ENCODE measurements at places on chromosomes 2 and 18.

- no peak for DNase-seq
These were observed 1941.9 kb upstream of the PIK3C3 start for GRCh38 chr18:40013001-40013609.

GRCh38 chr2:224517963-224518362 is 67.2 kb downstream of the CUL3 start:
- no peak for DNase-seq

GRCh38 chr2:29583104-29583503 is 338.3 kb downstream of the ALK start:
- DNase-seq: no peak

DNA sequence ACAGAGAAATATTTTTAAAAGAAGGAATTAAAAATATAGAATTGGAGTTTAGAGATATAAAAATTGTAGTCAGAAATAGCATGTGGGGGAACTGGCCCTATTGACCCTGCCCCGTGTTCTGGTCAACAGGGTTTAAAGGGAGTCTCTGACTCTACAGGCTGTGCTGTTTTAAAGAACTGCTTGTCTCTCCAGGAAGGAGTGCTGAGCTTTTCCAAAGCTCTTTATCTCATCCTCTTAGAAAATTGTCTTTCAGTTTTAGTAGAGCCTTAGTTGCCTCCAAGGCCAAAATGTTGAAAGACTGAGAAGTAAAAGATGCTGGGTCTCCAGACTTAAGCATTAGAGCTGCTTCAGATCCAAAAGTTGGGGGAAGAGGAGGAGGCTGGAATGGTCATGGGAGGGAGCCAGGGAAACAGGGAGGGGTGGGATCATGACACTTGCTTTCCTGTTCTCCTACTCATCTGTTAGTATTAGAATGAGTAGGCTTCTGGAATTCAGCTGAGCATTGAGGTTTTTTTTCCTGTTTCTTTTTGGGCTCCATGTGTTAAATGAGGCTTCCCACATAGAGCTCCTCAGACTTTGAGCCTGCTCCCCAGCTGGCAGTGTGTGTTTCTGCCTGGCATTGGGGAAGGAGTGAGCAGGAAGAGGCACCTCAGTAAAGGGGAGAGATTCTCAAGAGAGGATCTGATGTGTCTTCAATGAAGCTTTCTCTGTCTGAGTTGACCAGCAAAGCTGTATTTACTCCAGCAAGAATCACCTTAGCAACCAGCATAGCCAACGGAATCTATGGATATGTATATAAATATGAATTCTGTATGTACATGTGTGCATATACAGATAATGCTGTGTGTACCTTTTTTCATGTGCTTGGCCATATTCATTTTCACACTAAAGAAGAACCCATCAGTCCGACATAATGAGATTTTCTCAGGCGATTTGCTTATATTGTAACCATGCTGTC is 186.8 kb upstream of the FBXO11 start:
- no peak for DNase-seq

DNA sequence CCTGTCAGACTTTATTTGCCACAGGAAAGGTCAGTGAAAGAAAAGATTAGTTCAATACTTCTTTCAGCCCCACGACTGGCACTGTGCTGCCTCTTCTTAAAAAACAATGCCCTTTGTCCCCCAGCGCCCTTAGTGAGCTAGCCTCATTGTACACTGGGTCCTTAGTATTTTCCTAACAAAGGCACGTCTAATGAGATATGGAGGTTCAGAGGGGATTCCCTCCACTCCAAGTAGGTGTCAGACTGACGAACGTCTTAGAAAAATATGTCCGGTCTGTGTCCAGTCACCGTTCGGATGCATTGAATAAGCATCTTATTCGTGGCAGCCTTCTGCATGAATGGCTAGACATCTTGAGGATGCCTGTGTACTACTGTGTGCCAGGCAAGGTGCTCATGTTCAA is 1.1 kb downstream of the FECH start:
- no peak for DNase-seq

DNA sequence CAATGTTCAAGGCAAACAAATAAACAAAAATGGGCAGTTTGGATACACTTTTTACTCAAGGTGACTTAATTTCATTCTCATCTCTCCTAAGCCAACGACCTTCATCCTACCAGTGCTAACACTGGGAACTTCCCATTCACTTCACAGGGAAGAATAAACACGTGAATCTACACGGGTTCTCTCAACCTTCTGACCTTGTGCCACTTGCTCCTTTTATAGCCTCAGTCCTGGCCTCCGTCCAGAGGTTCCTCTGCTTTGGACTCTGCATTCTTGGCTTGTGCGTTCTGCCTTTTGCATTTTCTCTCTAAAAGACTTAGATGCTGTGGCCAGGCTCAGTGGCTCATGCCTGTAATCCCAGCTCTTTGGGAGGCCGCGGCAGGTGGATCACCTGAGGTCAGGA is 13.8 kb downstream of the ZNF2 start:
- DNase-seq: no peak

GRCh38 chr2:18396329-18397010 is 164.0 kb downstream of the RDH14 start:
- no peak for DNase-seq

DNA sequence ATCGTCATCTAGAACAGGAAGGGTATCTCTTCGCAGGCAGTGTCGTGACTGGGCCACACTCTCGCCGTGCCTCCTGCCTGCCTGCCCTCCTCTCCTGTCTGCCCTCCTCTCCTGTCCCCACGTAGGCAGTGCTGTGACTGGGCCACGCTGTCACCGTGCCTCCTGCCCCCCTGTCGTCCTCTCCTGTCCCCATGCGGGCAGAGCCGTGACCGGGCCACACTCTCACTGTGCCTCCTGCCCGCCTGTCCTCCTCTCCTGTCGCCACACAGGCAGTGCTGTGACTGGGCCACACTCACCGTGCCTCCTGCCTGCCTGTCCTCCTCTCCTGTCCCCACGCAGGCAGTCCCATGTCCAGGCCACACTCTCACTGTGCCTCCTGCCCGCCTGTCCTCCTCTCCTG is 51.4 kb downstream of the ZNF236 start:
- no peak for DNase-seq

- no peak for DNase-seq
These were observed 72.1 kb downstream of the STPG4 start for GRCh38 chr2:47083005-47083404.

GRCh38 chr2:39728941-39729351 is 50.1 kb downstream of the THUMPD2 start:
- DNase-seq: no peak

- DNase-seq: no peak
These were observed 271.7 kb downstream of the TWIST2 start for GRCh38 chr2:239119346-239120126.

DNA sequence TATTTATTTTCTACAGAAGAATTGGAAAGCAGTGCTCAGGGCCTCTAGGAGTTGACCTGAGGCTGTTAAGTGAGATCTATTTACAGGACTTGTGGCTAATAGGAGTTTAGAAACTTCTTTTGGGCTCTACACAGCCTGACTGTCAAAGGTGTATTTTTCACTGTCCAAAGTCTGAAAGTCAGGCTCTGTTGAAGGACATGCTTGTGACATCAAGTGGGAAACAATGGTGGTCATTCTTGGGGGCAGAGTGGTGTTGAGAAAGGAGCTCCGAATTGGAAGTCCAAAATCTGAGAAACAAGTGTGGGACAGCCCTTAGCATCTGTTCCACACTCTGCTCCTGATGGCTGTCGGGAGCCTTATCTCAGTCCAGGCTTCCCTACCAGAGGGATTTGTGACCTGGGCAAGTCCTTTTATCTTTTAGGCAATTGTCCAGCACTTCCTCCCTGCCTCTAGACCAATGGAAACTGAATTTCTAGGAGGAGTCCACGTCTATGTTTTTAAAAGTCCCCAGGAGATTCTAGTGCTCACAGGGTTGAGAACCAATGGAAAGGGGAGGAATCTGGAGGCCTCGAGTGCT is 76.4 kb downstream of the LIPG start:
- no peak for DNase-seq

Measured in activated CD4-positive, CD25-positive, alpha-beta regulatory T cell (primary cell).